ENCODE measurements at places on chromosomes 1 and 21. TPM values are rescaled to one million over a fixed set of nuclear protein-coding genes. Genes with fewer than 3 reads are reported as not detected.

ERG gene
- not detected for total RNA-seq

DNA sequence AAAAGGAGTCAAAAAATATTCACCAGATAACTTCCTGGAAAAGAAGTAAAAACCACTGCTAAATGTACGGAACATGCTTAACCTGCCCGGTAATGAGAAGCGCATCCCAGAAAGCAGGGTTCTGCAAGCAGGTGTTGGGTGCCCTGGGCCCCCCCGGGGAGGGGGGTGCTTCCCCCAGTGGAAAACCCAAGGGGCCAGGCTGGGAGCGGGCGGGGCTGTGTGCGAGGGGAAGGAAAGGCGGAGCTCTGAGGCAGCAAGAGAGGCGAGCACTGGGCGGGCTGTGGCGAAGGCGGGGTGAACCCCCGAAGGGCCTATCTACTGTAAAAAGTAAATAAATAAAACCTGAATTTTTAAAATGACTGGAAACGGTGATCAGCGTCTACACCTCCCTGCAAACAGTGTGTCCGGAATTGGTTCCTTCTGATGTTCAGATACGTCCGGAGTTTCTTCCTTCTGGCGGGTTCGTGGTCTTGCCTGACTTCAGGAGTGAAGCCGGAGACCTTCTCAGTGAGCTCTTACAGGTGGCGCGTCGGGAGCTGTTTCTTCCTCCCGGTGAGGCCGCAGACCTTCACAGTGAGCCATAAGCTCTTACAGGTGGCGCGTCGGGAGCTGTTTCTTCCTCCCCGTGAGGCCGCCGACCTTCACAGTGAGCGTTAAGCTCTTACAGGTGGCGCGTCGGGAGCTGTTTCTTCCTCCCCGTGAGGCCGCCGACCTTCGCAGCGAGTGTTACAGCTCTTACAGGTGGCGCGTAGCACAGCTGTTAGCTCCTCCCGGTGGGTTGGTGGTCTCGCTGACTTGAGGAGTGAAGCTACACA lies 13.4 kb downstream of the FTCD start:
- no peaks in the 10 kb centered on the region for H3K36me3 ChIP-seq
- no peak overlapping the region for H3K27ac ChIP-seq

DNA sequence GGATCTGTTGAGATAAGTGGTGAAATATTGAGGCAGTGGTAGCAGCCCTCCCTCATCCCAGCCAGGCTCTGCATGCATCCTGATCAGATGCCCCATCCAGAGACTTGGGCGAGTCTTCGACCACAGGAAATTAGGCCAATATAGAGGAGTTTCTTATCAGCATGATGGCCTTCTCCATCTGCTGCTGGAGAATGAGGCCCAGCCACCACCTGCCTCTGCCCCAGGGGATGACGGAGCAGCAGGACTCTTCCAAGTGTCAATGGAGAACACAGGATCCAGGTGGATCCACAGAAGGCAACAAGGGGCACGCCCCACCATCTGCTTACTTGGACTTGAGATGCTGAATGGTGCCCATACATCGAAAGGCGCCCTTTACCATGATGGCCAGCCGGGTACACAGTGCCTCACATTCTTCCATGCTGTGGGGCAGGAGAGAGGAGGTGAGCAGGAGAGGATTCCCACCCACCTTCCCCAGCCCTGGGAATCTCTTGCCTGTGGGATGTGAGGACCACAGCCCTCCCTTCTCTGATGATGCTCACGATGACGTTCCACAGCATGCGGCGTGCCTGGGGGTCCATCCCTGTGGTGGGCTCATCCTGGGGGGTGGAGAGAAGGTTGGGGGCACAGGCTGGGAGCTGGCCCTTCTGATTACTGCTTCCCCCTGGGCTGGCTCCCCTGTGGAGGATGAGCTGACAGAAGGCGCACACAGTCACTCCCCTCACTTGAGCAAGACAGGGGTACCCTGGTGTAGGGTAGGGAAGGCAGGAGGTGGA lies 91.5 kb upstream of the GCLM start:
- no peaks in the 10 kb centered on the region for H3K4me1 ChIP-seq
- DNase-seq: no peak

- no peak overlapping the region for H3K4me3 ChIP-seq
- H3K4me1 ChIP-seq: no peaks in the 10 kb centered on the region
- peaks cover 11% of the 10 kb centered on the region for H3K27me3 ChIP-seq
- H3K36me3 ChIP-seq: no peaks in the 10 kb centered on the region
These were observed 120.6 kb downstream of the NUF2 start for GRCh38 chr1:163442231-163442879.

- no peak for DNase-seq
- no peaks in the 10 kb centered on the region for H3K27me3 ChIP-seq
- H3K36me3 ChIP-seq: no peaks in the 10 kb centered on the region
These were observed 303.6 kb downstream of the USH2A start for GRCh38 chr1:216119600-216119999.

- no peak overlapping the region for H3K27ac ChIP-seq
- peak; percentile 52 for DNase-seq
- no peaks in the 10 kb centered on the region for H3K4me1 ChIP-seq
- no peaks in the 10 kb centered on the region for H3K36me3 ChIP-seq
These were observed 95.9 kb downstream of the PTPRU start for GRCh38 chr1:29332204-29332603.

MTARC2 gene
- not detected for total RNA-seq

GRCh38 chr1:31063631-31064030 lies 1.9 kb downstream of the PUM1 start:
- no peak for DNase-seq
- H3K27ac ChIP-seq: peak overlapping the region; percentile 96
- no peaks in the 10 kb centered on the region for H3K27me3 ChIP-seq
- peaks cover 42% of the 10 kb centered on the region for H3K4me1 ChIP-seq
- H3K36me3 ChIP-seq: peaks cover 26% of the 10 kb centered on the region
- peak overlapping the region; percentile 99 for H3K4me3 ChIP-seq

DNA sequence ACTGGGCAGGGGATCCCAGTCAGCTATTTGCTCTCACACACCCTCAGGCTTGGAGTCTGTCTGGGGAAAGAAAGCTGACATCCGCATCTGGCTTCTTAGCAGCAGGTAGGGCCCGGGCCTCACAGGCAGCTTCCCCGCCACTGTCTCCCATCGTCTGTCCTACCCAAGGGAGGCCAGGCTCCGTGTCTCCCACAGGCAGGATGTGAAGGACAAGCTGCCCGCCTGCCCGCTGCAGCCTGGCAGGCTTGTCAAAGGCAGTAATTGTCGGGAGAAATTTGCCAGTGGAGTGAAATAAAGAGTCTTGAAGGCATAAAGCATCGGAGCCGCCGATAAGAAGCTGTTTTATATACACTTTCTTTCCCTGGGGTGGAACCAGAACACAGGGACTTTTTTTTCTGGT lies 44.0 kb upstream of the DISP3 start:
- no peak overlapping the region for H3K4me3 ChIP-seq
- peaks cover 14% of the 10 kb centered on the region for H3K4me1 ChIP-seq
- no peaks in the 10 kb centered on the region for H3K36me3 ChIP-seq
- H3K27me3 ChIP-seq: no peaks in the 10 kb centered on the region
- no peak overlapping the region for H3K27ac ChIP-seq

TNFRSF1B gene
- 75.7 TPM for total RNA-seq

DNA sequence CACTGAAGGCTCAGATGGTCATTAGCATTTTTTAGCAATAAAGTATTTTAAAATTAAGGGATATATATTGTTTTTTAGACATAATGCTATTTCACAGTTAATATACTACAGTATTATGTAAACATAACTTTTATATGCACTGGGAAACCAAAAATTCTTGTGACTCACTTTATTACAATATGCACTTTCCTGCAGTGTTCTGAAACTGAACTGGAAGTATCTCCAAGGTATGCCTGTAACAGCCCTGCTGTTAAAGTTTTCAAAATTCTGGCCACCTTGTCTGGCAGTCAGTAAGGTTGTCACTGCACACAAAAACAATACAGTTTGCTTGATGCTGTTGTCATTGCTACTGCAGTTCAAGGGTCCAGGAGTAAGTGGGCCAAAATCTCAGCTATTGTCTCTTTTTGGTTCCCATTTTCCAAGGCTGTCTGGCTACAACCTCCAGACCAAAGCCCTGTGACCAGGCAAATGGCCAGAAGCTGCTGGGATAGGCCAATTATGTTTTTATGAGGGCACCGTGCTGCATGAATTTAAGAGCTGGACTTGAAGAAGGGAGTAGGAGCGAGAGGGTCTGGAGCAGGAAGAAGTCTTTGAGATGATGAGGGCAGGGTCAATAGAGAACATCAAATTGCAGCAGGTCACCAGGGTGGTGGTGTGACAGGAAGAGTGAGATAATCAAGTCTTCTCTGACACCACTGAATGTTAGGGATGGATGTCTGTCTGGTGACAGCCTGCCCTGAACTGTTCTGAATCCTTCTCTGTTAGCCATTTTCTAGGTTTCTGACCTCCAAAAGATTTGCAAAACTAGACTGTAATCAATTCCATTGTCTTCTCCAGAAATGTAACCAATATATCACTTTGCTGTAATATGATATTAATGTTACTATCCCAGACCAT lies 82.3 kb upstream of the CACHD1 start:
- no peak overlapping the region for H3K4me3 ChIP-seq
- H3K27me3 ChIP-seq: peaks cover 3% of the 10 kb centered on the region
- H3K27ac ChIP-seq: no peak overlapping the region
- no peaks in the 10 kb centered on the region for H3K36me3 ChIP-seq

TPR gene
- 226 TPM for total RNA-seq

DNA sequence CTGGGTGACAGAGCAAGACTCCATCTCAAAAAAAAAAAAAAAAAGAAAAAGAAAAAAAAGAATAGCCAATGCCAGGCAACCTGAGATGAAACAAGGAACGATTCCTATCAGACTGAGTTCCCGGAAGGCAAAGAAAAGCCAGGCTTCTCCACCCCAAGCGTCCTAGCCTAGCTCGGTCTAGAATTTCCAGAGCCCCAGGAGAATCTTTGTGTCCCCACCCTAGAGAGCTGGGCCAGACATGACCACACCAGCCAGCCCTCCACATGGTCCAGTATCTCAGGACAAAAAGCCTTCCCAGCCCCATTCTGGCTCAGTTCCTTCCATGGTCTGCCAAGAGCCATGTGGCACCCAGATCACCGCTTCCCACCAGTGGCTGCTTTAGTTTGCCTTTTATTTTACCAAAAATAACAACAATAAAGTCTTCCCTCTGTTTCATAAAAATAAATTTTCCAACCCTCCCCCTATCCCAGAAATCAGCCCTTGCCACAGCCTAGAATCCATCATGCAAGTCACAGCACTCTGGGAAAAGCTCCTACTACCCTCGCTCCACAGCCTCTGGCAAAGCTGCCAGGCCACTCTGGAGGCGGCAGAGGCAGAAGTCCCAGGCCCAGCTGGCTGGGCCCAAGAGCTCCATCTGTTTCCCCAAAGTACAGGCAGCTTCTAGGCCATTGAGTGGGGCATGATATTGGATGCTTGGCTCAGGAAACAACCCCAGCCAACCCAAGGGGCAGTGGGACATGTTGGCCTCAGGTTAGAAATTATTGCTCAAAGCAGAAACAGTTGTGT lies 3.5 kb upstream of the MKNK1 start:
- no peaks in the 10 kb centered on the region for H3K27me3 ChIP-seq
- no peak overlapping the region for H3K27ac ChIP-seq
- H3K4me3 ChIP-seq: no peak overlapping the region
- H3K36me3 ChIP-seq: no peaks in the 10 kb centered on the region

ADCY10 gene
- total RNA-seq: 0.24 TPM

All from activated naive CD4-positive, alpha-beta T cell treated with anti-CD3 and anti-CD28 coated beads for 36 hours (primary cell).